Keratinocyte (primary cell): ENCODE measurements at places on chromosomes 1 and 21. TPM values are rescaled to one million over a fixed set of nuclear protein-coding genes. Genes with fewer than 3 reads are reported as not detected.

The TMOD4 gene
- 0.18 to 0.42 TPM (median 0.34 TPM) in 3 replicates for polyA plus RNA-seq

The TSSK3 gene
- 0.05 to 0.16 TPM (median 0.14 TPM) in 3 replicates for polyA plus RNA-seq

The PADI4 gene
- 0.03 to 0.32 TPM (median 0.05 TPM) in 3 replicates for polyA plus RNA-seq

The MIXL1 gene
- not detected in 3 replicates for polyA plus RNA-seq

The ZNF672 gene
- polyA plus RNA-seq, result 12.6 to 16.9 TPM (median 15.4 TPM) in 3 replicates

The RASSF5 gene
- polyA plus RNA-seq, result 2.1 to 2.5 TPM (median 2.4 TPM) in 3 replicates

The HSD3B2 gene
- not detected in 3 replicates for polyA plus RNA-seq
